ENCODE measurements at places on chromosomes 13 and 19. TPM values are rescaled to one million over a fixed set of nuclear protein-coding genes. Genes with fewer than 3 reads are reported as not detected.

The ZNF865 gene
- 2.7 TPM for total RNA-seq

The INSL3 gene
- total RNA-seq: 0.44 TPM

The NLRP7 gene
- not detected for total RNA-seq

The OR7C1 gene
- not detected for total RNA-seq

The PNMA8C gene
- total RNA-seq: not detected

The SCAMP4 gene
- total RNA-seq: 86.3 TPM

The PSG7 gene
- 0.64 TPM for total RNA-seq

The DAND5 gene
- total RNA-seq: 0.07 TPM

The PRKCG gene
- total RNA-seq: not detected

The DHPS gene
- 80.9 TPM for total RNA-seq

The SLC25A42 gene
- total RNA-seq: 2.5 TPM

The KDM4B gene
- total RNA-seq: 15.1 TPM

The WDR87 gene
- total RNA-seq: not detected

The ZNF177 gene
- total RNA-seq: 0.15 TPM

The CCDC70 gene
- 0.54 TPM for total RNA-seq

The ZNF382 gene
- total RNA-seq: 2.1 TPM

The ERICH6B gene
- not detected for total RNA-seq

The MAST1 gene
- not detected for total RNA-seq

The JSRP1 gene
- total RNA-seq: not detected

The LENG9 gene
- total RNA-seq: 6.0 TPM

The CYP2F1 gene
- total RNA-seq: not detected

The MYO1F gene
- total RNA-seq: 0.07 TPM

The CD209 gene
- total RNA-seq: not detected

The GFY gene
- not detected for total RNA-seq

The ZNF507 gene
- 8.7 TPM for total RNA-seq

The CD70 gene
- total RNA-seq: 0.33 TPM

The COX7A1 gene
- 20.4 TPM for total RNA-seq

The SMIM44 gene
- total RNA-seq: not detected

The SYDE1 gene
- 28.1 TPM for total RNA-seq

The TLE2 gene
- total RNA-seq: 8.3 TPM

The MAST3 gene
- total RNA-seq: 3.5 TPM

The ZNF90 gene
- total RNA-seq: 3.5 TPM

The FOXA3 gene
- not detected for total RNA-seq

The LSR gene
- 0.93 TPM for total RNA-seq

The ZNF208 gene
- total RNA-seq: 0.07 TPM

The ZNF229 gene
- 2.8 TPM for total RNA-seq

The NPHS1 gene
- total RNA-seq: not detected

The THSD8 gene
- not detected for total RNA-seq
